Activated naive CD4-positive, alpha-beta T cell treated with anti-CD3 and anti-CD28 coated beads, Interleukin-2, amount 10 ng/mL, durations not matched to agents 5 hours and 36 hours (primary cell): ENCODE measurements at places on chromosomes 1 and 21. TPM values are rescaled to one million over a fixed set of nuclear protein-coding genes. Genes with fewer than 3 reads are reported as not detected.

FAM151A gene
- not detected for total RNA-seq

MYOM3 gene
- not detected for total RNA-seq

SNAPIN gene
- total RNA-seq: 37.0 TPM

TBX19 gene
- 1.5 TPM for total RNA-seq

NUAK2 gene
- 20.0 TPM for total RNA-seq

PIK3R3 gene
- total RNA-seq: 2.0 TPM

FLG2 gene
- not detected for total RNA-seq

KCNN3 gene
- total RNA-seq: 0.02 TPM

OR2W3 gene
- not detected for total RNA-seq

MMP23B gene
- total RNA-seq: 3.4 TPM

SMG5 gene
- total RNA-seq: 54.1 TPM

RYR2 gene
- total RNA-seq: not detected

SMCP gene
- total RNA-seq: not detected

DISP1 gene
- total RNA-seq: 1.4 TPM

FCRL5 gene
- not detected for total RNA-seq

GPR3 gene
- total RNA-seq: 0.48 TPM
